SHP77 treated with DMSO at 0.1 percent for 48 hours (cell line): ENCODE measurements at places on chromosomes 6 and 20.

GRCh38 chr6:144286503-144287393 is 1.6 kb downstream of the UTRN start:
- no peak for DNase-seq

GRCh38 chr6:53834132-53834531 is 39.3 kb downstream of the LRRC1 start:
- DNase-seq, result no peak

GRCh38 chr6:43408259-43408658 is 19.1 kb upstream of the ABCC10 start:
- DNase-seq, result no peak

GRCh38 chr20:14235355-14235754 is 102.1 kb downstream of the FLRT3 start:
- DNase-seq, result no peak

- no peak for DNase-seq
These were observed 181.1 kb upstream of the PRSS16 start for GRCh38 chr6:27066381-27066780.

DNA sequence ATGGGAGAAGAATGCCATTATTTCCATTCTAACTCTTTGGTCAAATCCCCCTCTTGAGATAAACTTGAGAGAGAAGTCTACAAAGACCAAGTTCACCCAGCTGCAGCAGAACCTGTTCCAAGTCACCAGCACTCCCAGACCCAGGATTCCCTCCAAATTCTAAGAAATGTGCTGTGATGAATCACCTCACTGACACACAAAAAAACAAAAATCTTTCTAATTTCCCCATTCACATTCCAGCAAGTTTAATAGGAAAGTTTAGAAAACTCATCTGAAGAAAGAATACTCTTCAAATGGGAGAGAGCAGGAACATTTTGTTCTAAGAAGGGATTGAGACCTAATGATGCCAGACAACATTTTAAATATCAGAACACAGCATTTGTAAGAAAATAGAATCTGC is 213.6 kb upstream of the PLCB4 start:
- DNase-seq, result no peak

DNA sequence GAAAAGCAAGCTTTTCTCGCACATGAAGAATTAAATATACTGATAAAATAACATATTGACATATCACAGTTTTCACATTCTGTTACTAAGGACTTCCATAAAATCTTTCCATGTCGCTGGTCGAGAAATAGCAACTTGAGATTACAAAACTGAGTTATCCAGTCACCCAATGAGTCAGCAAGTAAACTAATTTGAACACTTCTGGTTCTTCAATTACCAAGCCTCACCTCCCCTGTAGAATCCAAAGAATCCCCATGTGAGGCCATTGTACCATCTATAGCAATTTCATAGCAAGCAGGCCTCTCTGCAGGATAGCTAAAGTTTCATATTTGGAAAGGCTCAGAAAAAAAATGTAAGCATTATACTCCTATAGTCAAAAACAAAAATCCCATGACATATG is 87.3 kb downstream of the PKHD1 start:
- DNase-seq, result no peak

- no peak for DNase-seq
These were observed 160.8 kb downstream of the ZDHHC14 start for GRCh38 chr6:157541618-157542413.

GRCh38 chr6:17233531-17233930 is 47.6 kb upstream of the RBM24 start:
- no peak for DNase-seq

DNA sequence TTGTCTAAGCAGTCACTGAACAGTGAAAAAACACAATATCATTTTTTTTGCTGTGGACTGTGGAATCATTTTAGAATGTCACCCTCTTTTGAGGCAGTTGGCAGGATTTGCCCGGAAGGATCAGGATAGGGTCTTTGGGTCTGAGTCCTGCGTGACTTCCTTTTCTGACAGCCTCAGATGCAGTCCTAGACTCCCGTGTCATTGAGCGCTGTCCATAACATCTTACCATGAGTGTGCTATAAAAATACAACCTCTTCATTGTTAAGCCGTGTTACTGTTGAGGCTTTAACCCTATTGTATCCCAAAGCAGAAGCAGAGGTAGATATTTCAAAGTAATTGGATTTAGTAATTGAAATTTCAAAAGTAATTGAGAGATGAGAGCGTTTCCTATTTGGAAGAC is 30.6 kb downstream of the ARID1B start:
- no peak for DNase-seq

DNA sequence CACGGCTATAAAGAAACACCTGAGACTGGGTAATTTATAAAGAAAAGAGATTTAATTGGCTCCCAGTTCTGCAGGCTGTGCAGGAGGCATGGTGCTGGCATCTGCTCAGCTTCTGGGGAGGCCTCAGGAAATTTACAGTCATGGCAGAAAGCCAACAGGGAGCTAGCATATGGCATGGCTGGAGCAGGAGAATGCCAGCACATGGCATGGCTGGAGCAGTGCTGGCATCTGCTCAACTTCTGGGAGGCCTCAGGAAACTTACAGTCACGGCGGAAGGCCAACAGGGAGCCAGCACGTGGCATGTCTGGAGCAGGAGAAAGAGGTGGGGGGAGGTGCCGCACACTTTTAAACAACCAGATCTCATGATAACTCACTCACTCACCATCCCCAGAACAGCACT is 32.5 kb upstream of the DACT2 start:
- no peak for DNase-seq

DNA sequence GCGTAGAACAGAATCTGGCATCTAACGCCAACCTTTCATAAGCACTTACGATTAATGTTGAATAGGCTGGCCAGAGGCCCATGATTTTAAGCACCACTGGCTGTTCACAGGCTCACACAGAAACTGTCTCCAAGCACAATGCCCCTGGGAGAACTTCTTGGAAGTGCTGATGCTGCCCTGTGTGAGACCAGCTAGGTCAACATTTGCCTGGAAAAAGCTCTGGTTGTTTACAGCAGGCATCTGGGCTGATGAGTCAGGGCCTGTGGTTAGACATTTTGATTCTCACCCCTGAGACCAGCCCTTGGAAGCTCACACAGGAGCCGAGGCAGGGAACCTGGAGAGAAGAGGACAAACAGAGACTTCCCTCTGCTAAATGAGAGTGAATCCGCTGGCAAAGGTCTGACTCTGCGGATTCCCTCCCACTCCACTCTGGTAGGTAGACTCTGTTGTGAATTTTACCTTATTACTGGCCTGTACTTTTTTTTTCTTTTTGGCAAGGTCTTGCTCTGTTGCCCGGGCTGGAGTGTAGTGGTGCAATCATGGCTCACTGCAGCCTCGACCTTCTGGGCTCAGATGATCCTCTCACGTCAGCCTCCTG is 6.8 kb upstream of the SULF2 start:
- no peak for DNase-seq
